ENCODE measurements at places on chromosomes 4 and X.

DNA sequence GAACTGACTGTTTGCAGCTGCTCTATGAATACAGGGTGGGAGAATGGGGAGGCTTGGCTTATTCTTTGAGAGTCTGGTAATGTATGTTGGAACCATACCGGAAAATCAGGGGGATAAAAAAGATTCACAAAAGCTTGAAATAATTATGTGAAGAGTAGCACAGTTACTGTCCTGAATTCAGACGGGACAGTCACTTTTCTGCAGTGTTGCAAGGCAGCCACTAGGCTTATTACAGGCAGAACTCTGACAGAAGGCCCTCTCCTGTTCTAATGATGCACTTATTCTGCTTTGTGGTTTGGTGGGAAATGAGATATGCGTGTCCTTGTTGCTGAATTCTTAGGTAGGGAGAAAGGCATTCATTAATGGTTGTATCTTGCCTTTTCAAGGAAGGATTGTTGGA lies 37.2 kb downstream of the GUCY1B1 start:
- DNase-seq: no peak

GRCh38 chrX:146238173-146238572 lies 420.5 kb downstream of the SLITRK2 start:
- DNase-seq: no peak

DNA sequence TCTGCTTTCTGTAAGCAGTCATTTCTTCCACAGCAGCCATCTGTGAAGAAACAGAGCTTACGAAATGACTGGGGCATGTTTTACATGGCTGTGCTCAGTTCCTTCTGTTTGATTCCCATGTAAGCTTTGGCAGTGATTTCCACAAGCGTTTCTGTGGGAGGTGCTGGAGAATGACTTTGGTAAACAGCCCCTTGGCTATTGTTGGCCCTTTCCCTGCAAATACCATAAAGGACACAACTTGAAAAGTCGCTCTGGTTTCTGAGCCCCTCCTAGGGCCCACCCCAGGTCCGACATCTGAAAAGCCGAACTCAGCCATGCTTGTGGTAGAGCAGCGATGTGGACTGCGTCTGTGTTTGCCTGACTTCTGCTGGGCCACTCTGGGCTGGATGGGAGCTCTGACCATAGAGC lies 3.7 kb downstream of the LIMCH1 start:
- DNase-seq: no peak

GRCh38 chrX:104435249-104435648 lies 130.8 kb upstream of the IL1RAPL2 start:
- DNase-seq: no peak

DNA sequence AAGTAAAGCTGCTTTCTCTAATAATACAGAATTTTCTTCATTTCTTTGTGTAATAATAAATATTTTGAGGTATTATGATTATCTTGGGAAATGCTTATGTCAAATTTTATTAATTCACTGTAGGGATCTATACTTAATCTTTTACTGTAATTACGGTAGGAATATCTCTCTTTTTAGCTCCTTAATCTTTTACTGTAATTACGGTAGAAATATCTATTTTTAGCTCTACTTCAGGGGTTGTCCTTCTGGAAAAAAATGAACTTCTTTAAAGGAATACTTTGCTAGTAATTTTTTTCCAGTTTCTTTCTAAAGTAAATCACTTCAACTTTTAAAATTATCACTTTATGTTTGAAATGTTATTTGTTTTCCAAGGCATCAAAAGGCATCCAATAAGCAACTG lies 2229.4 kb upstream of the AGA start:
- DNase-seq: no peak

- no peak for DNase-seq
These were observed 10.6 kb downstream of the SLC38A5 start for GRCh38 chrX:48459483-48459882.

GRCh38 chr4:172983014-172983413 lies 185.6 kb upstream of the GALNT7 start:
- no peak for DNase-seq

GRCh38 chrX:22300130-22300529 lies 27.4 kb downstream of the CBLL2 start:
- DNase-seq: no peak

GRCh38 chr4:29708473-29708872 lies 1011.7 kb upstream of the PCDH7 start:
- DNase-seq: no peak

DNA sequence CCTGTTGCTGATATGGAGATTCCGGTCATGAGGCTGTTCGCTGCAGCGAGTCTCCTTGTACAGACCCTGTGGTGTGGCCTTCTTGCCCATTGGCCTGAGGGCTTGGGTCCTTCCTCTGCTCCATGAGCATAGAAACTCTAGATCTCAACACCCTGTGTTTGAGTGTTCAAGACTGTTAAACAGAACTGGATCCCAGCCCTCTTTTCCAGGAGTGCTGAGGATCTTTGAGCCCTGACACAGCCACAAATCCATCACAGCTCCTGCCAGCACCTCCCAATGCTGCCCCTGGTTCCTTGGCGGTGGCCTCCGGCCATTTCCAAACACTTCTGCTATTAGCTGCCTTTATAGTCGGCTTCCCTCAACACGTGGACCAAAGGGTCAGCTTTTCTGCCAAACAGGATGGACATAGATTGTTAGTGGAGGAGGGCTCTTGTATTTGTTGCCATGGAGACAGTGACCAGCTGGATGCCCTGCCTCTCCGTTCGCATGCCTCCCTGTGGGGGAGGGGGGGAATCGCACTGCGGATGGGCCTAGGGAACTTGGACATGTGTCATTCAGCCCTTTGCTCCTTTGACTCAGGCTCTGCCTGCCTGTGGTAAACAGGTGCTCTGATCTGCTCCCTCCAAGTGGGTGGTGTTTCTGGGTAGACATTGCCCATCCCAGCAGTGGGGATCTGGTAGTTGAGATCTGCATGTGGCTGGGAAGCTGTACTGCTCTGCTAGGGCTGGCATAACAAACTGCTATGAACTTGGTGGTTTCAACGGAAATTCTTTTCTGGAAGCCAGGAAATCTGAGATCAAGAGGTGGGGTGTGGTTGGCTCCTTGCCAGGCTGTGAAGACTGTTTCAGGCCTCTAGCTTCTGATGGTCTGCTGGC lies 6.9 kb upstream of the WDR1 start:
- DNase-seq: no peak

- no peak for DNase-seq
These were observed 34.9 kb upstream of the CLDN24 start for GRCh38 chr4:183356931-183357675.

DNA sequence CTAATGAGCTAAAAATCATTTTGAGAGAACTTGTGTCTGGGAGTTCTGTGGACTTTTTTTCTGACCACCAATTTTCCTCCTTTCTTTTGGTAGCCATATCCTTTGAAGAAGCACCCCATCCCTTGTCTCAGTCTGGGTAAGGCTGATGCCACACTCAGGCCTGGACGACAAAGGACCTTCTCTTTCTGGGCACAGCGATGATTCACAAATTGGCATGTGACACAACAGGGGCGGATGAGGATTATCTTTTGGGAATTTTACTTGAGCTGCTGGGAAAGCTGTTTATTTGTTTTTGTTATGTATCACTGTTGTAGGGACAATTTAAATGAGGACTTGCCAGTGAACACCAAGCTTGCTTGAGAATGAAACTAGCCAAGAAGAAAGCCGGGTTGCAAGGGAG lies 233.4 kb upstream of the HAND2 start:
- no peak for DNase-seq

DNA sequence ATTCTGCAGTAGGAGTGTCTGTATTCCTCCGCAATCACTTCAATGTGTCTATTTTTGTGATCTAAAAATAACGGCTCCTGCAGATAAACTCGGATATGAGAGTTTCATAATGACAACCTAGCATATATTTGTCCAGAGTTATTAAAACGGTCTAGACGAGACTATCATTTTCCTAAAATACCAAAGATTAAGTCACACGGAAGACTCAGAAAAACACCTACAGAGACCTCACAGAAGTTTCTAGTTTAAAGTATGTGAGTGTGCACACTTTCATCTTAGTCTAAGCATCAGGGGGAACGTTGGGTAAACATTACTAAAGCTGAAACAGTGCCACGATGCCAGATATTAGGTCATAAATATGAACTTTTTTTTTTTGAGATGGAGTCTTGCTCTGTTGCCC lies 156.9 kb downstream of the AFAP1 start:
- DNase-seq: no peak

GRCh38 chr4:635851-636627 lies 10.7 kb downstream of the PDE6B start:
- no peak for DNase-seq

DNA sequence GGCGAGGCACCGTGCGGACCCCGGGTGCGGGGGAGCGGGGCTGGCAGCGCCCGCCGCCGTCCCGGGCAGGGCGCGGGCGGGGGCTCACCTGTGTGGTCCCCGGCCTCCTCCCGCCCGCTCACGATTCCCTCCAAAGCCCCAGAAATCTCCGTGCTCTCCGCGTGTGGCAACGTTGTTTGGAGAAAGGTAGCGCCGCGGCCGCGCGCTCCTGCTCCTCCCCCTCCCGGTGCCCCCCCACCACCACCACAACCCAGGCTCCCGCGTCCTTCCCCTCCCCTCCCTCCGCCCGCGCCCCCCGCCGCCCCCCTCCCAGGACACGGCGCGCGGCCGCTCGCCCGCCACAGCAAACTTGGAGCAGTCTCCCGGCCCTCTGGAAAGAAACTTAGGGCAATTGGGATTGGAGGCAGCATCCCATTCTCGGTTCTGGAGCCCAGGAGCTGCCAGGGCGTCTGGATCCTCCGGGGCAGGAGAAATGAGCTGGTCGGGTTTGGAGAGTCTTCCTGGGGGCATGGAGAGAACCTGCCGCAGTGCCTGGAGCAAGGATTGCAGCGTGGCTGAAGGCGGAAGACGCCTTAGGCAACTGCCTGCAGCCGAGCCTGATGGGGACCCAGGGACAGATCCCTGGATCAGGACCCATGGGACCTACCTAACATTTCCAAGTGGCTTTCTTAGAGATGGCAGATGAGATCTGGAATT lies 855 bp downstream of the KLF3 start:
- DNase-seq: no peak

DNA sequence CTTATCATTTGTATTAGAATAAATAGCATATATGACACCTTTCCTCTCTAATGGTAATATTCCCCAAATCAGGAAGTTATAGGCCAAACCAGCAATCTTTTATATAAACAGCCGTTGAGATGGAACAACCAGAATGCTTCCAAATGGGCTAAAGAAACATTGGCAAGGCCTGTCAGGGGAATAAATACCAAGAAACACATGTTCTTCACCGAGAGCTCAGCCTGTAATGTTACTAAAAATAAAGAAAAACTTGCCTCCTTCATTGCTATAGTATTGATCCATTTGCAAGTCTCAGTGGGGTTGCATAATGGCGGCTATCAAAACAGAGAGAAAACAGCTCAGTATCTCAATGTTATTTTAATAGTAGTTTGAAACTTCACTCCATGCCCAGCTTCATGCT lies 104.9 kb downstream of the FAM13A start:
- no peak for DNase-seq

GRCh38 chr4:167767281-167767680 lies 325.1 kb upstream of the ANXA10 start:
- no peak for DNase-seq

GRCh38 chr4:155582971-155583437 lies 83.6 kb upstream of the GUCY1A1 start:
- no peak for DNase-seq

- DNase-seq: no peak
These were observed 29.1 kb downstream of the STAG2 start for GRCh38 chrX:123990602-123991001.

- no peak for DNase-seq
These were observed 82.4 kb downstream of the AFAP1 start for GRCh38 chr4:7857238-7857701.

GRCh38 chrX:138018145-138018799 lies 452.3 kb downstream of the ZIC3 start:
- DNase-seq: no peak

DNA sequence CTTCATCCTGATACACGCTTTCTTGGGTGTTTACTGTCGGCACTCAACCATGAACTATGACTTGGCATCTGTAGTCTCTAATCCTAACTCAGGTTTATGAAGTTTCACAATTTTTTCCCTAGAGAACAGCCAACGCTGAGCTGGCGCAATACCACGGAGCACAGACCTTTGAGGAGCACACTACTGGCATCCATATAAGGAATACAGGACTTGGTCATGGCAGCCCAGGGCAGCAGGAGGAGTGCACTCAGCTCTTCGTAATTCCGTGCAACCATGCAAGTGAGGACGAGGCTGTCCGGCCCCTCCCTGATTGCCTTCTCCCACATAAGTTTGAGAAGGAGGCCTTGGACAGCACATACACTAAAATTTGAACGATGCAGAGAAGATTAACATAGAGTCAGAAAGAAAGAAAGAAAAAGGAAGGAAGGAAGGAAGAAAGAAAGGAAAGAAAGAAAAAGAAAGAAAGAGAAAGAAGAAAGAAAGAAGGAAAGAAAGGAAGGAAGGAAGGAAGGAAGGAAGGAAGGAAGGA lies 41.0 kb upstream of the PDLIM5 start:
- no peak for DNase-seq

GRCh38 chr4:165378745-165379677 lies at the start of gene CPE:
TSS of gene CPE (plus strand) at chr4:165379008. CDS start at chr4:165379222, 214 bp downstream.
- no peak for DNase-seq

- DNase-seq: no peak
These were observed 77.3 kb downstream of the DCAF8L1 start for GRCh38 chrX:27903960-27904359.

GRCh38 chrX:17377795-17378194 lies 2.8 kb downstream of the NHS start:
- no peak for DNase-seq

DNA sequence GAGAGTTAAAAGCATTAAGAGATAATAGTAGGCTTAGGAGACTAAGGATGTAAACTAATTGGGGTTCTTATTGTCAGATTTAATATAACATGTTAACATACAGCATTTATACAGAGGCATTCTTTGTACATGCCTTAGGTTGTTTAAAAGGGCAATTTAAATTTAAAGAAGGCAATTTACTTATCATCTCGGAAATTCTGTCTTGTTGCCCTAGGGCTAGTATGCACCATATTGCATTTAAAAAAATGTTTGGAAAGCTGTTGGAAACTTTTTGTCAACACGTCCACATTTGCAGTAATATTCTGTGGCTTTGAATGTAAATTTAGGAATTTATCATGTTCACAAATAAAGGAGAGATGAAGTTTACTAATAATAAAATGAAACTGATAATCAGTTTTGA lies 25.5 kb downstream of the GALNT7 start:
- no peak for DNase-seq

Measured in stimulated activated CD8-positive, alpha-beta memory T cell treated with anti-CD3 and anti-CD28 coated beads, Interleukin-4, amount 100 ng/mL, for 4 hours (primary cell).